Hypothalamus (tissue), 51 donors: ENCODE measurements at places on chromosomes 4 and X.

- no peak for DNase-seq
These were observed 1.4 kb downstream of the SPATA4 start for GRCh38 chr4:176193938-176194337.

- DNase-seq: no peak
These were observed at the start of gene MSANTD1 for GRCh38 chr4:3248811-3249661. Gene MSANTD1 (plus strand): TSS chr4:3249159. CDS start chr4:3249223, 64 bp downstream.

DNA sequence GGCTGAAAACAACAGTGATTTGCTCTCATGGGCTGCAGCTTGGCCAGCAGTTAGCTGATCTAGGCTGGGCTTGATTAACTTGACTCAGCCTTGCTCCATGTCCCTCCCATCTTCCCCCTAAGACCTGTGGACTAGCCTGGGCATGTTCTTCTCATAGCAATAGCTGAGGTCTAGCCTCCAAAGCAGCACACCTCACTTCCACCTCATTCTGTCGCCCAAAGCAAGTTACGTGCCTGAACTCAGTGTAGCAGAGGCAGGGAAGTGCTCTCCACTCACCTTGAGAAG, 62.2 kb downstream of the EVC start:
- no peak for DNase-seq

DNA sequence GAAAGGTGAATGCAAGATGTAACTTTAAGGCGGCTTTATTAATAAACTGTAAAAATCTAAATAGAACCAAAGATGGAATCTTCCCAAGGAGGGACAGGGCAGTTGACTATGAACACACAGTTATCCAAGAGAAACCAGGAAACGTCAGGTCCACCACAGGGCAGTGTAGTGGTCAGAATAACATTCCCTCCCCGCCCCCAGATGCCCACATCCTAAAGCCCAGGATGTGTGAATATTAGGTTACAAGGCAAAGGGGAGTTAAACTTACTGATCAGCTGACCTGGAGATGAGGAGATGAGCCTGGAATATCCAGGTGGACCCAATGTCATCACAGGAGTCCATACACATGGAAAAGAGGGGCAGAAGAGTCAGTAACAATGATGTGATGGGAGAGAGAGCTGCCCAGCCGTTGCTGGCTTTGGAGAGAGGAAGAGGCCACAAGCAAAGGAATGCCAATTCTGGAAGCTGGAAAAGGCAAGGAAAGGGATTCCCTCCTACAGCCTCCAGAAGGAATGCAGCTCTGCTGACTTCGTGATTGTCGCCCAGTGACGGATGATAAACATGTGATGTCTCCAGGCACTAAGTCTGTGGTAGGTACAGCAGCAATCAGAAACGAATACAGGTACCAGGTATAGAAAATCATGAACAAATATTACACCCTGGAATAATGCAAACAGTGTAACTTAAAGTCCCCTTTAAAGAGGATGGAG, 5.2 kb downstream of the SH3KBP1 start:
- no peak for DNase-seq

DNA sequence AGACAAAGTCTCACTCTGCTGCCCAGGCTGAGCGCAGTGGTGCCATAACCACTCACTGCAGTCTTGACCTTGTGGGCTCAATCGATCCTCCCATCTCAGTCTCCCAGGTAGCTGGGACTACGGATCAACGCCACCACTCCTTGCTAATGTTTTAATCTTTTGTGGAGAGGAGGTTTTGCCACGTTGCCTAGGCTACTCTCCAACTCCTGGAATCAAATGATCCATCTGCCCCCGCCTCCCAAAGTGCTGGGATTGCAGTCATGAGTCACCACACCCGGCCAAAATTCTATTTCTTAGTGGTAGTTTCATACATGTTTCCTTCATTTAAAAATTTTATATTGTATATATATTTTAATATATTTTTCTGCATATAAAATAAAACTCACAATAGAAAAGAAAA, 125.8 kb upstream of the CLNK start:
- DNase-seq: no peak

GRCh38 chr4:2574863-2575262, 38.4 kb downstream of the FAM193A start:
- no peak for DNase-seq

DNA sequence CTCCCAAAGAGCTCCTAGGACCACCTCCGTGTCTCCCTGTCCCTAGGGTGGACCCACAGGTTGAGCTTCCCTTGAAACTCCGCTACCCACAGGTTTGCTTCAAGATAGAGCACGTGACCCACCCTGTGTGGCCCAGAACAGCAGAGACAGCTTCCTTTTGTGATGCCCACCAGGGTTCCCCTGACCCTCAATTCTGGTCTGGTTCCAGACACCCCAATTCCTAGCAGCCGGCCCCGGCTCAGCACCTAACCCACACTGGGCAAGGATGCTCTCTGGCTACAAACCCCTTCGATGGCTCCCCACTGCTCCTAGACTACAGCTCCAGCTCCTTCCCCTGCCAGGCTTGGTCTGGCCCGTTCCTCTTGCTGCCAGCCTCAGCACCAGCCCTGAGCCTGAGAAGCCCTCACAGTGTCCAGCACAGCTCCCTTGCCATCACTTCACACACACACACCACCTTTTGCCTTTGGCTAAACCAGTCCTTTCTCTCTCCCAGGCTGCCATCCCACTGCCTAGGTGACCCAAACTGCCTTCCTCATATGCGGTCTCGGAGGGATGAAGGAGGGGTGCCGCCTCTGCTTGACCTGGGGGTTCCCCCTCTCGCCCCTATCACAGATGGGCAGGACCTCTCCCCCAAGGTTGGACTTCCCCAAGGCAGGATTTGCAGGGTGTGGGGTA, 6.2 kb downstream of the PNCK start:
- no peak for DNase-seq

DNA sequence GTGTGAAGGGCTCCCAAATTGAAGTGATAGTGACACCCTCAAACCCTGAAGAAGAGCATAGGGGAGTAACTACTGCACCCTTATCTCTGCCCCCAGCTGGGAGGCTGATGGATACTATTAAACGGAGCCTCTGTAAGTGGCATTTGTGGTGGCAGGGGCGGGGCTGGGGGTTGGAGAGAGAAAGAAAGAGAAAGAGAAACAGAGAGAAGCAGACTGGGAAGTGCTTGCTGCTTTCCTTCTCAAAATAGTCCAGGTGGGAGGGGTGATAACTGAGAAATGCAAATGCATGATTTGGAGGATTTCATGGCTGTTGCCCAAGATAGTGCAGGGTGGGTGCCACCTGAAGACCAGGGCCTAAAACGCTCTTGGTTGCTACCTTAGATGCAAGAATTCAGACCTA, 253.5 kb upstream of the GATB start:
- no peak for DNase-seq

GRCh38 chrX:75365243-75365975, 91.5 kb downstream of the UPRT start:
- DNase-seq: no peak

DNA sequence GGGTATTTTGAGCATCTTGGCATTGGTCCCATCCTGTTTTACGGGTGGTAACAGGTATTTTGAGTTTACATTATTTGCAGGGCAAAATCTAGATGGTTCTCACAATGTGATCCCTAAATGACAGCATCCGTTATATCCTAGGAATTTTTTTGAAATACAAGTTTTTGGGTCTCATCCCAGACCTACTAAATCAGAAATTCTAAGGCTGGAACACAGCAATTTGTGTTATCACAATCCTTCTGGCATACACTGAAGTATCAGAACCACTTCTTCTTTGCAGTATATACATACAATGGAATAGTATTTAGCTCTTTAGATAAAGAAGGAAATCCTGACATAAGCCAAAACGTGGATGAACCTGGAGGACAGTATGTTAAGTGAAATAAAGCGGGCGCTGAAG, 104.1 kb upstream of the LSM6 start:
- no peak for DNase-seq

DNA sequence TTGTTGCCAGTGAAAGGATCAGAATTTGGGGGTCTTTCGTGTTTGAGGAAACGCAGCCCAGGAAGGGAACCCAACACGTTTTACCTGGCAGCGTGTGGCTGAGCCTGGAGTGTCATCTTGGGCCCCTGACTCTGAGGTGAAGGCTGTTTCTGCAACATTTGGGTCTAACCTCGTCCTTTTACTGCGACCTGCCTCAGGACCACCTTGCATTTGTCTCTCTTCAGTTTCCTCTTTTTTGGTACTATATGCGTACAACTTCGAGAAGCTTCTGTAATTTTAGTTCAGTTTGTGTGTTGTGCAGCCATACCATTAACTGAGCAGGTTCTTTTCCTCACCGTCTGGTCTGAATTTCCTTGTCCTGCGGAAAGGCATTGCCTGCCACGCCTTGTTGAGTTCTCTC, 61.5 kb downstream of the TMEM131L start:
- no peak for DNase-seq

- DNase-seq: no peak
These were observed 178.2 kb downstream of the RTL9 start for GRCh38 chrX:110536816-110537215.
